Smooth muscle cell of the brain vasculature (primary cell): ENCODE measurements at places on chromosomes 7 and 10.

DNA sequence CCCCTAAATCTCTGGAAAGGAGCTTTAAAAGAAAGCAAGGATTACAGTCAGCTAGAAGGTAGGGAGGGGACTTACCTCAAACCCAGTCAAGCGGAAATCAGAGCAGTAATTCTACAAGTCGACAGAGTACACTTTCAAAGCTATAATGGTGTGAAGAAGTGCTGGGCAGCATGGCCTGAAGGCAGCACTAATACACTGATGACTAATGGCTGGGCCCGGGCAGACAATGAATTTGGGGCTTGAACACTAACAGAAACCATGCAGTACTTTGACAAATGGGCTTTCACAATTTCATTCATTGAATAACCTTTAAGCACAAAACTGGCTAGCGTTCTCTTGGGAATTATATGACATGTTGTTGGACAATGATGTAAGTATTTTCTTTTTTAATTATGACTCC, 4.7 kb downstream of the GLI3 start:
- DNase-seq, result no peak

DNA sequence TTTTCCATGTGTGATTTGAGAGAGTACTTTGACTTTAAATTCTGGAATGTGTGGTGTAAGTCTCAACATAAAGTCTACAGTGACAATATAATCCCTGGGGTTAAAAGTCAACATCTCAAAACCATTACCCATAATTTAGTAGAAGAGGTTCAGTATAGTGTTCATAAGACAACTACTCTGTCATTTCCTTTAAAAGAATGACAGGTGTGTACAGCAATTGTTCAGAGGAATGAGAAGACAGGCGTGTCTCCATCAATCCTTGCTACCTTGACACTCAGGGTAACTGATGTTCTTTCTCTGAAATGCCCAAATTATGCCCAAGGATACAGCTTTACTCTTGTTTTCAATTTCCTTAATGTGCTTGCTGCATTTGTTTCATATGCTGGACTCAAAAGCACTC, 256.4 kb downstream of the DYNC1I1 start:
- no peak for DNase-seq

DNA sequence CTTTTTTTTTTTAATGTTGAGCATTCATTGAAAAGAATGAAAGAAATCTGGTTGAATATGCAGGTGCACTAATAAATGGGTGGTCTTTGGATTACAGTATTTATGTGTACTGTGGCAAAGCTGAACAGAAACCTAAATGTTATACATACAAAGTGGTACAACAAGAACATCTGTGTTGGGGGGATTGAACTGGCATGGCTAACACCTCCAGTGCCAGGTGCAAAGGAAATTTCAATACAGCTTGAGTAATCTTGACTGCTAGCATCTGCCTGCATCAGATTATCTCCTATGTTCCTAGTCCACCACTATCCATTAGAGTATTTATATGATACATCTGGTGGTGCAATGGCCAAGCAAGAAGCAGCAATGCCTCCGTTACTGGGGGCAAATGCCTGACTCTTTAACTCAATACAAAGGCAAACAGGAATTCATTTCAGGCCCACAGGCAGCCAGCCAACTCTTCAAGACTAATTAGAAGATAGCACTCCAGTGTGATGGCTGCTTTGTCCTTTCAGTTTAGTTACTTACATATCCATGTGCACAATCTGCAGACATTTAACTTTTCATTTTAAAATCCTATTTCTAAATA, 220.5 kb upstream of the ETV1 start:
- DNase-seq, result no peak

DNA sequence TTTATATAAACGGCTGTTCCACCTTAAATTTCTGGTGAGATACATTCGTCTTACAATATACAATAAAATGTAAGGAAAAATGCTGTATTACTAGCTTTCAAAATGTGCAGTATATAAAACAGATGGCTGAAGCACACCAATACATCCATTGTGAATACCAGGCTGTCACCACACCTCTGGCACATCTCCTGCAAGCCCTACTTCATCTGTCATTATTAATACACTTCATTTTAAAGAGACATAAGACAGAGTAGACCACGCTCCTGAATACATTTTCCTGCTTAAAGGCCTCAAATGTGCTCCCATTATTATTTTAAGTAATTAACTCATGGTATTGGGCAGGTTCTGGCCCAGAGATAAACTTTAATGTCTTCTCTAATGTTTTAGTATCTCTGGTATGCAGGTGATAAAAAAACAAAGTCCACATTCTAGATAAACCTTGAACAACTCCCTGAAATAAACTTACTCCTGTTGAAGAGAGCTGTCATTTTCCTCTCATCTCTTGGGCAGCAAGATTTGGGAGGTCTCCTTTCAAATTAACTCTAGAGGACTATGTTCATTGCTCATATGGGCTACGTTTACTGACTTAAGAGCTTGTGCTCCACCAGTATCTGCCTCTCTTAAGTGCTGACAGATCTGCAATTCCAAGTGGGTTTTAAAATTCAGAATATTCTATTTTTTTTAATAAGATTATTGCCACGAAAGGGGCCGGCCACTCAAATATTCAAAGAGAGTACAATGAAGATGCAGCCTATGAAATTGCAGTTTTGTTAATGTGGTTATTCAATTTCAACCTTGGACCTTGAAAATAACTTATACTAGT, 396.5 kb upstream of the SEMA3D start:
- DNase-seq, result no peak

DNA sequence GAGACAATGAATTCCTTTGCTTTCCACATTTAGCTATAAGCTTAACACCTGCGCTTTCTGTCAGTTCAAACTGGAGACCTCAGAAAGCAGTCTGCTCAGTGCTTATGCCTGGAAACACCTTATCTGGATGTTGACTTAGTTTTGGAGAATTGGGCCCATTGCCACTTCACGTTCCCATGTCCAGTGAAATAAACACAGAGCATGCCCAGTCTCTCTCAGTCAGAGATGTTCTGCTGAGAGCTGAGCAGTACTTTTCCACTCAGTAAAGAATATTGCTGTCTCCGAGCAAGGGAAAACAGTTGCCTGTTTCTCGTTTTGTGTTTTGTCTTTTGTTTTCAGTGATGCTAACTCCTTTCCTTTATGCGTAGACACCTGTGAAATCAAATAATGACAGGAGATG, 83.2 kb upstream of the PRR15 start:
- no peak for DNase-seq

DNA sequence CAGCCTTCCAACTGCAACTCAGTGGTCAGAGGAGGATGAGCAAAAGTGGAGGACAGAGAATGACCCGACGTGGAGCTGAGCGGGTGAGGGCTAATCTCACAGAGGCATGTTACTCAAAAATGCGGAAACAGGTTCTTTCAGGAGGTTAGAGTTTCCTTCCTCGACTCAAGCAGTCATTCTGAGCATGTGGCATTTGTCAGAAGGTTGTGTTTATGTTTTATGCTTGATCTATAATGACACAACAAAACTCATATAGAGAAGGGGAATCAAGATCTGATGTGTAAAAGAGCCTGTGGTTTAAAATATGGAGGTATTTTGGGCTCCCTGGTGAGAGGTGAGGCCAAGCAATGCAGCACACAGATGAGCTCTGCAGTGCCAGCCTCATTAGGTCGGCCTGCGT, 311.4 kb downstream of the ADARB2 start:
- no peak for DNase-seq

- no peak for DNase-seq
Observed at GRCh38 chr10:13402021-13402420, 53.9 kb upstream of the SEPHS1 start.

GRCh38 chr10:117264782-117265181, 23.9 kb downstream of the SLC18A2 start:
- no peak for DNase-seq

- DNase-seq, result no peak
Observed at GRCh38 chr7:148688526-148688925, 10.2 kb upstream of the CUL1 start.

DNA sequence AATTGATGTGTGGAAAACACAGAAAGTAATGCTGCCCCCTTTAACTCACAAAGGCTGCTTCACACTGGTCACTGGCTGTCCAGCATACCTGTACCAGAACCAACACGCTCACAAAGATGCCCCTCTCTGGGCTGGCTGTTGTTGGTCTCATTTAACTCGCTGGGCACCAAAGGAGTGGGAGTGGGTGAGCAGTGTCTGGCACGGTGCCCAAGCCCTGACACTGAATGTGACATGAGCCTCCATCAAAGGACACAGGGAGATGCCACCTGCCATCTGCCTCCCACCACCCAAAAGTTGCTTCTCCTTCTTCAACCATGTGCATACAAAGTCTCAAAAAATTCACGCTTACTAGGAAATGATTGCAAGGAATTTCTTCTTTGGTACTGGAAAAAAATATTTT, 86.8 kb downstream of the FGFR2 start:
- DNase-seq, result no peak

DNA sequence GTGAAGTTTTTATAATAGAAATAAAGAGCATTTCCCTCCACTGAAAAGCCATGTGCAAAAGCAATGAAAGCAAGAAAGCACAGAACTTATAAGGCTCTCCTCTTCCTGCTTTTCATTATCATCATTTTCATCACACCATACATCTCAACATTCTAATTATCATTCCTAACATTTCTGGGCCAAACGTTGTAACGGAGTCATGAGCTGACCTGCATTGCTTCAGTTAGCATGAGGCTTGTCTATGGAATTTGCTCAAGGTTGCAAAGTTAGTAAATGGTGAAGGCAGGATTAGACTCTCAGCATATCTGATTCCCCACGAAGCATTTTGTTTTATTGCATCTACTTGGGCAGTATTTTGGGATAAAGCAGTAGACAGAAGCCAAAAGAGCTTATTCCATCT, 11.4 kb downstream of the SCIN start:
- DNase-seq, result no peak

DNA sequence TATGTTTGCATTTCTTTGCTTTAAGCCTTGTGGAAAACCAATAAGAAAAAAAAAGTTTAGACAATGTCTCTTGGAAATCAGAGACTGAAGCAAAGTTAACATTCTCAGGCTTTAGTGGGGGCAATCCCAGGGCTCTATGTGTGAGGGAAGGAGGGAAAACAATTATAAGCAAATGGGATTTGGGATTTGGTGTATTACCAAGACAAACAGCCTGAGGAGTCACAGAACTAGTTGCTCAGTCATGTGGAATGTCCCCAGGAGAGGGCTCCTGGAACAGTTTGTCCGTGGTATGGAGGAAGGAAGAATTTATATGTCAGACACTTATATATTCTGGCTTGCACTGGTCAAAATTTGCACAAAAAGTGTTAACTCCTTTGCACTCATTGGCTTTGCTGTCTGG, 562.9 kb upstream of the TPK1 start:
- DNase-seq, result peak; percentile 49

- no peak for DNase-seq
Observed at GRCh38 chr10:60968504-60968903, 24.5 kb upstream of the RHOBTB1 start.

- DNase-seq, result no peak
Observed at GRCh38 chr7:30633223-30633622, 38.5 kb downstream of the GARS1 start.

GRCh38 chr7:42953994-42954393, 21.8 kb downstream of the MRPL32 start:
- no peak for DNase-seq

- DNase-seq, result no peak
Observed at GRCh38 chr10:129547608-129548007, 80.6 kb downstream of the MGMT start.

- DNase-seq, result no peak
Observed at GRCh38 chr10:74021248-74022055, 23.5 kb downstream of the VCL start.

DNA sequence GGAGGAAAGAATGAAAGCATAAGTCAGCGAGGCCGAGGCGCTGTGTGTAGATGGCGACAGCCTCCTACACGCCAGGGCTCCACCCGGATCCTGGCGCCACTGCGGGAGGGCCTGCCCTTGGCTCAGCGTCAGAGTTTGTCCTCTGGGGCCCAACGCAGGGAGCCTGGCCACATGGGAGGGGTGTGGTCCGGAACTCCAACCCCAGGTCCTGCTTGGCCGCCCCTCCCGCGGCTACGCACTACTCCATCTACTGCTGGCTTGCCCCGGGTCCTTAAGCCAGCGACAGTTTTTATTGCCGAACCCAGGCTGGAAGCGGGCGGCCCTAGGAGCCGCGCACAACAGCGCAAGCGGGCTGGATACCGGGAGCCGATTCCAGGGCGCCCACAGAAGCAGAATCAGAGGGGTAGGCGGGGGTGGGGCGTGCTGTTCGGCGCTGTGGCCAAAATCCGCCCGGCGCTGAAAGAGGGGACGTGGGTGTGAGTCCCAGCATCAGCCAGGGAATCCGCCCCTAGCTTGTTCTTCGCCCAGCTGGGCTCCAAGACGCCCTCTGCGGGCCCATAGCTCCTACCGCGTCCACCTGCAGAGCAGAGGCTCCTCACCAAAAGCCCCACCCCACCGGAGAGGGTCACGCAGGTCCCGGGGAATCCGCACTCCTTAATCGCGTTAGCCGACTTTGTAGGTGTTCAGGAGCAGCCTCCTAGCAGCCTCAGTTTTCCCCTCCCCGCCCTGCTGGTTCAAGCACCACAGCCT, 4.5 kb downstream of the KAZALD1 start:
- DNase-seq, result no peak

- DNase-seq, result no peak
Observed at GRCh38 chr10:114879541-114880158, 58.1 kb downstream of the FHIP2A start.

DNA sequence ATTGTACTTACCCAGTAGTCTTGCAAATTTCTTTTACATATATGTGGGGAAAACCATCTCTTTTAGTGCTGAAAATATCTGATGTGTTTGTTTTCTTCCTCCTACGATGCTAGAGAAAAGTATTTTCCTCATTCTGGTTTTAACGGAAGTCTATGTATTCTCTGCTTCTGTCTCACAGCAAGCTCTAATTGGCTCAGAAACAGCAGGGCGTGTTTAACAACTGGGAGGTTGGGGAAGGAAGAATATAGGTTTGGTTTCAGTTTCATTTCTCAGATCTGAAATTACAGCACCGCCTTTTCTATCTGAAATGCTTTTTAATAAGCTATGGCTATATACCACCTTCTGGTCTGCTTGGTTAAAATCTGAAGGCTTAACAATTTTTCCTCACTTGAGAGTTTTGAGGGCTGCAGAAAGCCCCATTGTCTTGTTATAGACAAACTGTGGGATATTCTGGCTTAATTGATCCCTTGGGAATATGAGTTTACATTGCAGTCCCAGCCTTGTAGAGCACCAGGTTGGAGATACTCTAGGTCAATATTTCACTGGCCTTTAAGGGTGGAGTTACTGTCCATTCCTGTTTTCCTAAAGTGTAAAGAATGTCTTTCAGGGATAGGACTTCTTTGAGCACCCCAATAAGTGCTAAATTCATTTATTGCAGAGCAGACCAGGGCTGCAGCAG, at the start of gene SAMD9:
TSS of gene SAMD9 (minus strand) at position 128 of the 679 bp plus-strand sequence. CDS start 11,882 bp downstream, outside the sequence.
- DNase-seq, result peak; percentile 69

- no peak for DNase-seq
Observed at GRCh38 chr7:44063547-44063893, 1.8 kb downstream of the PGAM2 start.

- DNase-seq, result no peak
Observed at GRCh38 chr10:83542774-83543411, 596.4 kb upstream of the GHITM start.
